ENCODE measurements at places on chromosomes 11 and 22.

DNA sequence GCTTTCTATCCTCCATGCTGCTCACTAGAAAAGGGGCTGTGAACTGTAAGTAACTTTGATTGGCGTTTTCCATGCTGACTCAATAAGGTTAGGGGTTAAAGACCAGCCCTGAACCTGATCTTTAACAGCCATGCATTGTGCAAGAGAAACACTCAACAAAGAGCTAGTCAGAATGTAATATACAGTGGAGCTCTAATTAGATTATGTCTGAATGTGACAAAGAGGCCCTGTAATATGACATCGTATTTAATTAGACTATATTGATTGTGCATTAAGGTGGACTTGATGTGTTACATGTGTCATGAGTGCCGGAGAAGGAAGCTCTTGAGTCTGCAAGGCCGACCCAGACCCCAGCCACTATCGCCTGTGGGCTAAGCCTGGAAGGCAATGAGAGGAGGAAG, 70.5 kb downstream of the PKNOX2 start:
- no peak for DNase-seq

GRCh38 chr11:68322052-68322430, 9.7 kb downstream of the LRP5 start:
- DNase-seq = no peak

GRCh38 chr11:66976925-66977324, 1.8 kb downstream of the C11orf86 start:
- no peak for DNase-seq

- no peak for DNase-seq
These were observed 132.8 kb upstream of the PITPNB start for GRCh38 chr22:28051787-28052356.

- no peak for DNase-seq
These were observed 187.8 kb downstream of the CHST1 start for GRCh38 chr11:45477588-45477987.

GRCh38 chr11:133306019-133306418, 226.3 kb downstream of the OPCML start:
- DNase-seq = no peak

DNA sequence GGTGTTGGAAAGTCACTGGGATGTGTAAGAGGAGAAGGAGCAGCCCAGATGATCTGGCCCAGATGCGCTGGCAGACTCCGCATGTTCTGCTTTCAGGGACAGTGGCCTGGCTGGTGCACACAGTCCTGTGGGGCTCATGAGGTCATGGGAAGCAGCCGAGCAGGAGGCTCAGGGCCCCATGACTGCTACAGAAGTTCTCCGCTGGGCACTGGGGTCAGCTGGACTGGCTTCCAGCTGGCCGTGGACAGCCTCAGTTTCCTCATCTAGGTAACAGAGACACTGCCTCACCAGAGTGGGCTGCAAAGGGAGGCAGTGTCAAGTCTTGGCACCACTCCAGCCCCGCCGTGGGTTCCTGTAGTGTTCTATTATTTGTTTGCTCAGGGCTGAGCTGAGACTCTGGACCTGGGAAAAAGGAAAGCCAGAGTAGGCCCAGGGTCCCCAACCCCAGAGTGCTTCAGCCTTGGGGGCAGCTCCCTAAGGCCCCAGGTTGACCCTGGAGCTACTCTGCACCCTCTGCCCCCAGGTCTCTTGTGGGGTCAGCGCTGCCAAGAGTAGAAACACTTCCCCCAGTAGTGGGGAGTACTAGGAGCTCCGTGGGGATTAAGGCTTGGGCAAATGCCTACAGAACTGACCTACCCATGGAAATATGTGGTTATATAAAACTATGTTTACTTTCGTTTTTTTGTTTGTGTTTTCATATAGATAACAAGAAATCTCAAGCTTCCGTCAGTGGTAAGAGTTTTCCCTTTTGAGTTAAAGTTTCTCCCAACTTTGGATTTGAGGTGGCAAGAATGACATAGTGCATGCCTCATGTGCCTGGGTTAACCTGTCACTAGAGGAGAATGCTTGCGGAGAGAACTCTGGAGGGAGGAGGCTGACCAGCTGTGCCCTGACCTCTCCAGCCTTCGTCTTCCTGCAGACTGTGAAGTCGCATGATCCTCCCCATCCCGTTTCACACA, 45.3 kb downstream of the MED15 start:
- peak; percentile 64 for DNase-seq

DNA sequence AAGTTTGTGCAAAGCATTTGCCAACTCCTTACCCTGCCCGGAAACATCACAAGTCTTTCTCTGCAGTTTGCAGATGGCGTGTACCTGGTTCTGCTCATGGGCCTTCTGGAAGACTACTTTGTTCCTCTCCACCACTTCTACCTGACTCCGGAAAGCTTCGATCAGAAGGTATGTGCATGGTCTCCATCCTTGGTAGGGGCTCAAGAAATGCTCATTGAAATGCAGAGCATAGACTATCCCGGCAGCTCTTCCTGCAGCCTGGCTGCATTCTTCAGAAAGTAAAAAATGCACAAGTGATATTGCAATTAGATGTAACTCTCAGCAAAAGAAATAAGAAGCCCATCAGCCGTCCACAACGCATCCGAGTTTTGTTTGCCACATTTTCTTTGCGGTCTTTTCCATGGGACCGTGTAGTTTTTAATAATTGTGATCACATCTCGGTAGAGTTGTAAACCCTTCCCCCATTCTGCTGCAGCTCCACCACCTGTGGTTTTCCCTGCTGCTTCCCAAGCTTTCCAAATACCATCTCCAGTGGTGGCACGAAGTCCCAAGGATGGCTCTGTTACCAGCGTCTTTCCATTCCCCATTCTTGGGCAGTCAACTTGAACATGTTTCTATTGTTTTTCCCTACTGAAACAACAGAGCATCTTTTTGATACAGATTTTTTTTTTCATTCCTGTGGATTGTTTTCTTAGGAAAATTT, 22.7 kb upstream of the PARVG start:
- DNase-seq = no peak

DNA sequence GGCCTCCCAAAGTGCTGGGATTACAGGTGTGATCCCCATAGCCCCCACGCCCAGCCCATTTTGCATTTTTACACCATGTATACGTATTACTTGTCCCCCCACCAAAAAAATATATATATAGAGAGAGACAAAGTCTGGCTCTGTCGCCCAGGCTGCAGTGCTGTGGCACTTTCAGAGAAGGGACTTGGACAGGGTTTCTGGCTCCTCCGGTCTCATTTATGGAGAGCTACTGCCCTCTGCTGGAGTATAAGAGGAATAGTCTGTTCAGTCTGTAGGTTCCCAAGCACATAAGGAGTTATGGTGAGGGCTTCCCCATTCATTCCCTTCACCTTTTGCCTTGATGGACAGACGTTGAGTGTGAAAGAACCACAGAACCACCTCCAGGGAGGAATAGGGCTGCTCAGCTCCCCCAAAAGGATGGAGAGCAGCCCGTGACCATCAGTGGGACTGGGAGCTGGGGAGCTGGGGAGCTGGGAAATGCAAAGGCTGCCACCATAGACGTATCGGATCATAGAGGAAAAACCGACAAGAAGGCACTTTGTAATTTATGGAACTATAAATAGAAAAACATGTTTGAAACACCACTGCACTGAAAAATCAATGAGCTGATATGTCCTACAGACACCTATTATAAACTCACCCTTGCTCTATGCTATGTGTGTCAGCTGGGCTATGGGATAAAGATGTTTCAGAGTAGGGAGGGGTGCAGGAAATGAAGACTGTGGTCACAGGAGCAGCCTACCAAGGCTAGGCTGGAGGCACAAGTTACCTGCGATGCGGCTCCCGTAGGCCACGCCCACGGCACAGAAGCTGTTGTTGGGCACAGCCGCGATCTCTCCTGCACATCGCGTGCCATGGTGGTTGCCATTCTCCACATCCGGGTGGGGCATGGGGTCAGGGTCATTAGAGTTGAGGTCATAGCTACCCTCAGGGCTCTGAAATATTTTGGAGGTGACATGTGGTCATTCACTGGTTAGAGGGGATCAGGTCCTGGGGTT, 5.2 kb downstream of the PCSK7 start:
- no peak for DNase-seq
